PC-9 (cell line): ENCODE measurements at places on chromosomes 3 and 15.

- no peak for DNase-seq
Observed at GRCh38 chr15:74127954-74128784, 2.2 kb upstream of the ISLR2 start.

DNA sequence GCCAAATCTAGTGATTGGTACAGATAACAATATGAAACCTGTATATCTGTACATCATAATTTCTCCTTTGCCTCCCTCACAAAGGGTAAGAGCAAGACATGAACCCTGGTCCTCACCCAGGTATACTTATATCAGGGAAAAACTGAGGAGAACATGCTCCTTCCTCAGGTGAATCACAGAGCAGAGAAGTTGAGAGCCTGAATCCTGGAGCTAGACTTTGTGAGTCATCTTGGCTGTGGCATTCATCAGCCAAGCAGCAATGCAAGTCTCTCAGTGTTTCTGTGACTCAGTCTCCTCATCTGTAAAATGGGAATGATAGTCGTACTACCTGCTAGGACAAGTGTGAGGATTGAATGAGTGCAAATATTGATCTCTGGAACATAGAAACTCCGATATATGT is 165.7 kb upstream of the ADAMTS9 start:
- no peak for DNase-seq

- DNase-seq, result no peak
Observed at GRCh38 chr3:10955711-10956453, 36.7 kb upstream of the SLC6A1 start.

DNA sequence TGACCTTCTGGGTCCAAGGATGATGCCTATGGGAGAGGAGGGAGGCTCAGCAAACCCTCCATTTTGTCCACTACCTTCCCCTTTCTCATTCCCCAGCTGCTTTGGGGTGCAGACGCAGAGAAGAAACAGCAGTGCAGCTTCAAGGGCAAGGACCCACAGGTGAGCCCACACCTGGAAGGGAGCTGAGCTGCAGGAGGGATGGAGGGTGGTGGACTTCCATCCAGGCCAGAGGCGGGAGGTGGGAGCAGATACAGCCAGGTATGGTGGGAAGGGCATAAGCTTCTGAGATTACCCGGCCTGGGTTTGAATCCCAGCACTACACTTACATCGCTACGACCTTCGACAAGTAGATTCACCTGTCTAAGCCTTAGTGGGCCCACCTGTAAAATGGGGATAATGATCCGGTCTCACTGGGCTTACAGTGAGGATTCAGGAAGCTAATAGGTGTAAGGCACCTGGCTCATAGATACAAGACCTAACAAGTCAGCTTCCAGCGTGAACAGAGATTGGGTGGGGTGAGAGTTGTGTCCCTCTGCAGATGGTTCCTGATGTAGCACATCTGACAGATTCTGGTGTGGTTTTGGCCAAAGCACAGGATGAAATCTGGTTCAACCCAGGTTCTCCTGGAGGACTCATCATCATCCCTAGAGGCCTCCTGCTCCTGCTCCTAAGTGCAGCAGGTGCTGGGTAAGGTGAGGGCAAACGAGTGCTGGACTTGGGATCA is 15.9 kb downstream of the CIB1 start:
- no peak for DNase-seq

DNA sequence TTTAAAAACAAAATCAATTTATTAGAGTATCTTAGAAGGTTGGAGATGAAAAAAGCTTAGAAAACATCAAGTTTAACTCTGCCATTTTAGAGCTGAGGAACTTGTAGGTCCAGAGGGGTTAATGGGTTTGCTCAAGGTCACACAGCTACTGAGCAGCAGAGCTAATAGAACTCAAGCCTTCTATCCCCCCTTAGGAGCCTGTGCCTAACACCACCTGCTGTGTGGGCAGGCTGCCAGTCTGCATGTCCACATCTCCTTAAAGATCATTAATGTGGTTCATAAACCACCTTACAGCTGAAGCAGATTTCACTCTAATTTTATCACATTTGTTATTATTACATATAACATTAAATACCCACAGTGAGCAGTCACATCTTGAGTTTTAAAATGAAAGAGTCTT is 14.1 kb upstream of the SLC35G2 start:
- no peak for DNase-seq

- DNase-seq, result no peak
Observed at GRCh38 chr15:80437334-80437891, 33.2 kb downstream of the ARNT2 start.

- no peak for DNase-seq
Observed at GRCh38 chr15:29268706-29269484, 727 bp downstream of the NSMCE3 start.

- no peak for DNase-seq
Observed at GRCh38 chr3:59288951-59289350, 239.1 kb upstream of the CFAP20DC start.

DNA sequence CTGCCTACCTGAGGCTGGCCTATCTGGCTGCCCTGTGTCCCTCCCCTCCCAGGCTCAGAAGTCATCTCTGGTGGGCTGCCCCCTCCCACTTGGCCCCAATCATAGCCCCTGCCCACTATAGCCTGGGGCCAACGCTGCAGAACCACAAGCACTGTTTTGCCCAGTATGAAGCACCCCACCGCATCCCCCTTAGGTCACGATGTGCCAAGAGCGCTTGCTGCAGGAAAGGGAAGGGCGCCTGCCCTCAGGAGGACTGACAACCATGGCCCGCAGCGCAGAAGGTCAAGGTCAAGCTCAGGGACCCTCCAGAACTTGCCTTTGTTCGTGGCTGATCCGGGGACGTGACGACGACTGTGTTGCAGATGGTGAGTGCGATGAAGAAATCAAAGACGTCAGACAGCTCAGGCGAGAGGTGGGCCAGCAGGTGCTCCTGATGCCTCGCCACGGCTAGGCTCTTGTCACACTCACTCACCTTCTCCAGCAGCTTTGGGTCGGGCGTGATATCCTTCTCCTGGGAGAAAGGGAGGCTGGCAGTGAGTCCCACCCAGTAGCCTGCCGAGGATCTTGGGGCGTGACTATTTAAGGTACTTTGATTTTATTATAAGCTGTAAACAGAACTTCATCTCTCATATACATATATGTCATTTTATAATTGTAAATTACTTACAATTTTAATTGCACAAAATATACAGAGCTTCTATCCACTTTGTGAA is 146.6 kb downstream of the ATP10A start:
- DNase-seq, result no peak

DNA sequence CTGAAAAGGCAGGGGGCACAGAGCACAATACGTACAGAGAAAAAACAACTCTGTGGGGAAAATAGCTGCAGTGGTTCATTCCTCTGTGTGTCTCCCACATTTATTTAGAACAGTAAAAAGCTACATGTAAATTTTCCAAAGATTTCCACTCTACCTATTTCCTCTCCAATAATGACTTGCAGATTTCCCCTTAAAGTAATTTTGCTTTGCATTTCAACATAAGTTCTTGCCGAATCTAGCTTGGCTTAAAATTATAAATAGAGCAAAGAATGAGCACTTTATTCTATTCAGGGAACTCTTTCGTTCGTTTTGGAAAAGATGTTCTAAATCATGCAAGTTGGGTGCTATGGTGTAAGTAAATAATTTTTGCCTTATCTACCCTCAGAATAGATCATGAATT is 58.2 kb upstream of the NR2E3 start:
- DNase-seq, result no peak

DNA sequence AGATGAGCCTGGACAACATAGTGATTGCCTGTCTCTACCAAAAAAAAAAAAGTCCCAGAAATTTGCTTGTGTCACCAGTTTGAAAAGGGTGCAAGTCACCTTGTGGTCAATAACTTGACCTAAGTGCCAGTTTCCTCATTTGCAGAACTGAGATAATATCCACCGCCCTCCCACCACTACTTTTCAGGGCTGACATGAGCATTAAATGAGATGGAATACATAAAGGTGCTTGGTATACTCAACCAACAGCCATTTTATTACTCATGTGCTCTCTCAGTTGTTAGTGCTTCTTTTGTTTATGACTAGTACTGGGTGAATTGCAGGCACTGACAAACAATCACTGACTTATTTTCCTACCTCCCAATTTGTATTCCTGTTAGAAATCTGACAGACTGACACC is 340.5 kb upstream of the SATB1 start:
- DNase-seq, result no peak

GRCh38 chr3:126402666-126403302 is 8.1 kb downstream of the CFAP100 start:
- no peak for DNase-seq

DNA sequence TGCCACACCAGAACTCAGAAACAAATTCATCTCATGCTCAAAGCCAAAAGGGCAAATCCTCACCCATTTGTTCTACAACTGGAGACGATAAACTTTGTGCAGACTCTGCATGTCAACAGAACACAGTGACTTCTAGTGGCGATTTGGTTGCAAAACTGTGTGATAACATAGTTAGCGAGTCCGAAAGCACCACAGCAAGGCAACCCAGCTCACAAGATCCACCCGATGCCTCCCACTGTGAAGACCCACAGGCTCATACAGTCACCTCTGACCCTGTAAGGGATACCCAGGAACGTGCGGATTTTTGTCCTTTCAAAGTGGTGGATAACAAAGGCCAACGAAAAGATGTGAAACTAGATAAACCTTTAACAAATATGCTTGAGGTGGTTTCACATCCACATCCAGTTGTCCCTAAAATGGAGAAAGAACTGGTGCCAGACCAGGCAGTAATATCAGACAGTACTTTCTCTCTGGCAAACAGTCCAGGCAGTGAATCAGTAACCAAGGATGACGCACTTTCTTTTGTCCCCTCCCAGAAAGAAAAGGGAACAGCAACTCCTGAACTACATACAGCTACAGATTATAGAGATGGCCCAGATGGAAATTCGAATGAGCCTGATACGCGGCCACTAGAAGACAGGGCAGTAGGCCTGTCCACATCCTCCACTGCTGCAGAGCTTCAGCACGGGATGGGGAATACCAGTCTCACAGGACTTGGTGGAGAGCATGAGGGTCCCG is 199.7 kb downstream of the AKAP13 start:
- no peak for DNase-seq

GRCh38 chr3:126827121-126827520 is 123.1 kb downstream of the CHCHD6 start:
- no peak for DNase-seq

DNA sequence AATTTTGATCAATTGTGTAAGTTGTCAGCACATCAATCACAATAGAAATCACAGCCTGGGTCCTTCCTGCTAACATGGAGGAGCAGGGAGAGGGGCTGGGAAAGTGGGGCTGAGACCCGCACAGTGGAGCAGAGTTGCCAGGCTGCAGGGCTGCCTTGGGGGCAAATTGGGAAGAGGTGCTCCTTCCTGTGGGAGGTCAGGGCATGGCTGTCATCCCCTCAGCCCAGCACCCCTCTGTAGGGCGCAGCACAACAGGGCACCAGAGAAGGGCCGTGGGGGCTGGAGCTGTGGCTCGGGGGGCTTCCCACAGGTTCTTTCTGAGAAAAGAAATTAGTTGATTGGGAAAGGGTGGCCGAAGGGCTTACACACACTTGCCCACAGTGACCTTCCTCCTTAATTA is 126.3 kb downstream of the NSMCE3 start:
- no peak for DNase-seq
